Tongue (tissue), 3 donors: ENCODE measurements at places on chromosomes 16 and 17. TPM values are rescaled to one million over a fixed set of nuclear protein-coding genes. Genes with fewer than 3 reads are reported as not detected.

The ZCCHC14 gene
- total RNA-seq = 19.2 TPM

The PRDM7 gene
- not detected for total RNA-seq

The KIF19 gene
- 2.5 TPM for total RNA-seq

The SCN4A gene
- total RNA-seq = 46.2 TPM

The SOST gene
- total RNA-seq = not detected

The TBC1D3H gene
- total RNA-seq = 2.8 TPM

The KRT20 gene
- 0.51 TPM for total RNA-seq

The PIPOX gene
- 1.2 TPM for total RNA-seq

DNA sequence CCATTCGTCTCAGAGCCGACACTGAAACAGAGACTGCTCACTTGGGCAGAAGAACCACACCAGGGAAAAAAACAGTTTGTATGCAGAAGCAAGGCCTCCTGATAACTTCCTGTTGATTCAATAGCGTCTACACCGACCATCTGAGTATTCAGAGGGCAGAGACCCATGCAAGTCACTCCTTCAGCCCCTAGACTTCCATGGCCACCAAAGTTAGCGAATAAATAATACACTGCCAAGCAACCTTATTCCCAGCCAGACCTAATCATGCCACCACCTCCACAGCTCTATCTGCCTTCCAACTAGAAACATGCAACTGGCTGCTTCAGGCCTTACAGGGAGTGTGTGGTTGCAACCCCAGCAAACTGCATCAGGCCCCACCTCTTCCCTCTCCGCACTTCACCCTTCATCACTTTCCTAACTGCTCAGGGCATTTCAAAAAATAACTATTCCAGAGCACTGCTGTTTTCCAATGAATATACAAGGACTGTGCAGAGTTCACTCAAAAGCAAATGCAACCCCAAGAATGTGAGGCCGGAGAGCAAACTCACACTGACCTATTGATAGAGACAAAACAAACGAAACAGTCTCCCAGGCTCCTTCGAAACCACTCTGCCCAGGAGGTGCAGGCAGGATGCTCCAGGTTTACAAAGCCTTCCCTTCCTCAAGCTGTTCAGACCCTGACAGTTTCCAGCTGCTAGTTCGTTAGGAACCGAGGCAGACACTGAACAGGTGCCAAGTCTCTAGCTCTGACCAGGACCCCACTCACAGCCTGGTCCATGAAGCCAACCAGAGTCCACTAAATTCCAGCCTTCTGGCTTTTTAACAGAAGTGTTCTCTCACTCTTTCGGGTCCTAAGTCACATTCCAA, 3.6 kb downstream of the USP7 start:
- DNase-seq = peak; percentile 43

GRCh38 chr17:67765623-67766022, 47.9 kb downstream of the NOL11 start:
- no peak for DNase-seq

- no peak for DNase-seq
Measured at GRCh38 chr16:17159617-17160016, 311.1 kb downstream of the XYLT1 start.

DNA sequence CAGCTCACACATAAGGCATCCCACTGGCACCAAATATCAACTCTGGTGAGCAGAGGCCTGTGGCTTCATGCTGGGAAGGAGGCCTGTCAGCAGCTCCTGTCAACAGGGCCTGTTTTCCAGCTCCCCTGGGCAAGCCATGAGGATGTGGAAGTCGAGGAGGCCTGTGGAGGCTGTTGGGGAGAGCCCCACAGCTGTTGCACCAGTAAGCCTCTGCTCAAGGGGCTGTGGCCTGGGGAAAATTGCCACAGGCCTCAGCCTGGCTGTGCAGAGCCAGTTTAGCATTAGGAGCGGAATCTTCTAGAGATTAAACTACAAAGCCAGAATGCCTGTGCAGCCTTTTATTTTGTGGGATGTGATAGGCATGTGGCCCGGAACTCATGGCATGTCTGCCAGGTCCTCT, 202.1 kb downstream of the SPECC1 start:
- no peak for DNase-seq

- DNase-seq = no peak
Measured at GRCh38 chr16:5776876-5777275, 679.3 kb upstream of the EEF2KMT start.

DNA sequence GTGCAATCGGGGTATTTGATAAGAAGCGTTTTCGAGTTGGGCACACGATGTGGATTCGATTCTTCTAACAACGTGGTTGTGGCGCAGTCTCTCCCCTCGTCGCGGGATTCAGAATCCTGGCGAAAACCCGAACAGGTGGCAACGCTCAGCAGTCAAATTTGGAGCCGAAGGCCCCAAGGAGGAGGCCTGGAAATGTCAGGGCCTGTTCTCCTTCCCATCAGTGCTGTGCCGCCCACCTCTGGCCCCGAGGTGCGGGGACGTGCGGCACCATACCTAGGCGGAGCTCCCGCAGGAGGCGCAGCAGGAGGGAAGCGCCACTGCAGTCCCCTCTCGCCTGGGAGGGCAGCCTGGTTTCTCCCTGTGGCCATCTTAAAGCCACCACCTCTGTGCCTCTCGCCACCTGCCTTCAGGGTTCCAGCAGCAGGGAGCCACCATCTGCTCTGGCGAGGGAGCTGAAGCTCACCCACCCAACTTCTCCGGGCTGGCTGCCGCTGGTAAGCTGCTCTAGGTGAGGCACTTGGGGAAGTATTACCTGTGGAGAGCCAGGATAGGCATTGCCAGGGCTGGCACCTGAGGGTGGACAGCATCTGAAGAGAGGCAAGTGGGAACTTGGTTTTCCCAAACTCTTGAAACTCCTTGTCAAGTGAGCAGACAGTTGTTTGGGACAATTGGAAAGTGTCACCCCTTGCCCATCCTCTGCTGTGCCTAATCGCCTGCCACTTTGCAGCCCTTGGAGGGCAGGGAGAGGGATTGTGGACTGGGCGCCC, 2.6 kb upstream of the AATF start:
- DNase-seq = no peak

DNA sequence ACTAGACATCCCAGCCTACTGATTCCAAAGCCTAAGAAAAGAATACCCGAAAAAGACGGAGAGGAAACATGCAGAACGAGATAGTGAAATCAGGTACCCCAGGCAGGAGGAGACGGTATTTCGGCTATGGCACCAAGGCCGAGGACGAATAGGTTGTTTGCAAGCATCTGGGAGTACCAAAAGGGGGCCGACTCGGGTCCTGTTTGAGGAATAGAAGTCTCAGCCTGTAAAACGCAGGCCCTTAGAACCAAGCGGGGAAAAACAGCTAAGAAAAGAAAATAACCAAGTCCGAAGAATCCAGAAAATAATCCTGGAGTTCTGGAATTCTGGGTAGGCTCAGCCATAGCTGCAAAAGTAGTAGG, 537 bp downstream of the SLC35B1 start:
- no peak for DNase-seq

DNA sequence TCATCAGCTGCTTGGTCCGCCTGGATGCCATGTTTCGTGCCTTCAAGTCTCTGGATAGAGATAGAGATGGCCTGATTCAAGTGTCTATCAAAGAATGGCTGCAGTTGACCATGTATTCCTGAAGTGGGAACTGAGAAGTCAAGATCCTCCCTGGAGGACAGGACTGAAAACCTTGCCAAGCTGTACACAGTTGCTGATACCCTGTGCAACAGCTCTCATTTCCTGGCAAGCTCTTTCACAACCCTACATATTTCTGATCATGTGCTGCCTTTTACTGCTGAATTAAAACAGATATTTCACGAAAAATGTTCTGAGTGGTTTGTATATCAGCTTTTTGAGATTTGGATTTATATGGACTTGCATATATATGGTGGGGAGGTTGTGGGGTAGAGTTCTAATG, 898 bp downstream of the CAPNS2 start:
- DNase-seq = peak; percentile 17

- no peak for DNase-seq
Measured at GRCh38 chr17:68401288-68401687, 56.0 kb downstream of the WIPI1 start.

- peak; percentile 10 for DNase-seq
Measured at GRCh38 chr16:79318143-79318899, 282.2 kb downstream of the MAF start.

- DNase-seq = no peak
Measured at GRCh38 chr16:50265260-50265659, 1.1 kb upstream of the ADCY7 start.

DNA sequence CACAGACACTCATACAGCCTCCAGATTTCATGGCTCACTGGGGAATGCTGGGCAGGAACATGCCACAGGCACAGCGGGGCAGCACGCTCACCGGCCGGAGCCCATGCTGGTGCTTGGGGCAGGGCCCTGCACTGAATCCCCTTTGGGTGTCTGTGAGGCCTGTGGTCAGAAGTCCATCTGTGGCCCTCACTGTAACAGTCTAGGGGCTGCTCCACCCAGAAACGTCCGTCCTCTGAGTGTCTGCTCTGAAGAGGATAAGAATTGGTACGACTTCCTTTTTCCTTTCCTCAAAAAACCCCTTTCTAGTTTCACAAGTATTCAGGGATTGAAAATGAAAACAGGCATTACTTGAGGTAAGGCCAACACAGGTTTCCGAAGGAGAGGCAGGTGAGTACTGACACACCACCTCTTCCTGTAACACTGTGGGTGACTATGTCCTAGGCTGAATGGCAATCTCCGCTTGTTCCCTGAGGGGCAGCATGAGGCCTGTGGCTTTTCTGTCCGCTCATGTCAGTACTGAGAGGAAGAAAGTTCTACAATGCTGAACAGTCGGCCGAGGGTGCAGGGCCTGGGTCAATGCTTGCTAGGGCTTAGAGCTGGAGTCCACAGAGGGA, 42.5 kb downstream of the TMEM11 start:
- DNase-seq = no peak

- no peak for DNase-seq
Measured at GRCh38 chr17:57484081-57484666, 227.9 kb downstream of the MSI2 start.

DNA sequence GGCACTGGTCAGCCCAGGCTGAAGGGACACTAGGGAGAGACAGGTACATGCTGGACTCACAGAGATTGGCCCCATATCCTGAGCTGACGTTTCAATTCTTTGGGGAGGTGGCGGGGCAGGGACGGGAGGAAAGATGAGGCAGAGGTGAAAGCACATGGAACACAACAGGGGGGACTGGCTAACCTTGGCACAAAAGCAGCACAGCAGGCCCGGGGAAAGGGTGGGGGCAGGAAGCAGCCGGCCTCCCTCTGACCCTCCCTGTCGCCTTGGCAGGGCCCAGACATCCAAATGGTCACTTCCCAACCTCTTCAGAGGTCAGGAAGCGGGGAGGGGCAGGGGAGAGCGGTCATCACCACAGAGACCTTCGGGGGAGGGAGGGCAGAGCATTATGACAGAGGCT, 6.6 kb downstream of the VAT1 start:
- no peak for DNase-seq

DNA sequence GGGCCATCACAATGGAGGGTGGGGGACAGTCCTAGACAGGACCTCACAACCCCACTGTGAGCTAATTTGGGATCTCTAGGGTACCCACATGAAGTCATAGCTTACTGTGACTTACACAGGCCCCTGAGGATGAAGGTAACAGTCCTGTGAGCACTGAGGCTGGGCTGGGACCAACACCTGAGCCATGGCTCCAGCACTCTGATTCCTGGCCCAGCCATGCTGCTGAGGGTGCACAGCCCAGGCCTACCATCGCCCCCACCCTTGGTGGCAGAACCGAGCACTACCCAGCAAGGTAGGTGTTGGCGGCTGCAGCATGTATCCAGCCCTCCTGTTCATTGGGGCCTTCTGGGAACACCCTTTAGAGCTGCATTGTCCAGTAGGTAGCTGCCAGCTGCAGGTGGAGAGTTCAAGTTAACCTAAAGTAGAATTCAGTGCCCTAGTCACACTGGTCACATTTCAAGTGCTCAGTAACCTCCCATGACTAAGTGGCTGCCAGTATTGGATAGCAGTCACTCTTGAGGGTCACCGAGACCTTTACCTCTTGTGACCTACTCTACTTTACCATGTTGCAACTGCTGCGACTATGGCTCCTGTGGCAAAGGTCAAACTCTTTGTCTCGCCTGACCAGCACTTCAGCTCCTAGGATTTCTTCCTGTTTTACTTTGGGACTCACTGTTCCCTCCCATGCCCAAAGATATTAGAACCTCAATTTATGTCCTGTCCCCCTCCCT, 11.6 kb downstream of the AKAP1 start:
- no peak for DNase-seq
